Activated CD4-positive, alpha-beta T cell treated with anti-CD3 and anti-CD28 coated beads, Interleukin-2, amount 10 ng/mL, durations not matched to agents 7 days and 5 days (primary cell): ENCODE measurements at places on chromosomes 12 and 14.

- DNase-seq = no peak
Measured at GRCh38 chr12:119841433-119842210, 35.5 kb downstream of the CIT start.

DNA sequence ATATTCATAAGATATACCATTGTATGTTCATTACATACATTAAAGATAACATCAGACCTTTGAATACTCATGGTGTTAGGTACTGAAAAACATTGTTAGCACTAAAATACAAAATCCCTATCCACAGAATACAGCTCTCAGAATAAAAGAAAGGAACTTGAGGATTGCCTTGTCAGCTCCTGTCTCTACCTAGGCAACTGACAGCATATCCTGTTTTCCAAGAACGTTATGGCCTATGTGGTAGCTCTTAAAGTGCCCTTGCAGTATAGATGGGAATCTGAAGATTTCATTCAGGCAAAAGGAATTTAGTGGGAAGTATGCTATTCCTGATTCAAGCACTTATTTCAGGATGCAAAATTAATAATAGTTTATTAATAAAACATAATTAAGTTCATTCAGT is 1.8 kb upstream of the PPP1R12A start:
- DNase-seq = no peak

GRCh38 chr12:12427568-12427967 is 70.7 kb downstream of the BORCS5 start:
- no peak for DNase-seq

- no peak for DNase-seq
Measured at GRCh38 chr12:6026998-6027397, 81.9 kb upstream of the ANO2 start.

GRCh38 chr12:24838531-24838950 is 110.4 kb downstream of the BCAT1 start:
- DNase-seq = peak; percentile 13

GRCh38 chr12:122991623-122992275 is 11.3 kb downstream of the ARL6IP4 start:
- no peak for DNase-seq

DNA sequence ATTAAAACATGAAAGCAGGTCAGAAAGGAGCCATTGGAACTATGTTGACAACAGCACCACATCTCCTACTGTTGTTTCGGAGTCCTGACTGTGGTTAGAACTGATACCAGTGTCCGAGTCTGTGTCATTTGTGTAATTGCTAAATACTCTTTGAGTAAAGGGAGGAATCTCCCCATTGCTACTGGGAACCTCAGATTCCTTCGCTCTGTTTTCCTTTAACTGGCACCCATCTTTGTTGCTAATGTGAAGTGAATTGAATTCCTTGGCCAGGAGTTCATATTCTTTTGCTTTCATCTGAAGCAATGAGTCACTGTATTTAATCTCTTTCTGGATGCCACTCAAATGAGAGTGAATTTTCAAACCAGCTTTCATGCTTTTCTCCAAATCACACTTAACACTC is 31.5 kb downstream of the RASSF9 start:
- no peak for DNase-seq

- no peak for DNase-seq
Measured at GRCh38 chr12:24138041-24138440, 188.6 kb upstream of the SOX5 start.

DNA sequence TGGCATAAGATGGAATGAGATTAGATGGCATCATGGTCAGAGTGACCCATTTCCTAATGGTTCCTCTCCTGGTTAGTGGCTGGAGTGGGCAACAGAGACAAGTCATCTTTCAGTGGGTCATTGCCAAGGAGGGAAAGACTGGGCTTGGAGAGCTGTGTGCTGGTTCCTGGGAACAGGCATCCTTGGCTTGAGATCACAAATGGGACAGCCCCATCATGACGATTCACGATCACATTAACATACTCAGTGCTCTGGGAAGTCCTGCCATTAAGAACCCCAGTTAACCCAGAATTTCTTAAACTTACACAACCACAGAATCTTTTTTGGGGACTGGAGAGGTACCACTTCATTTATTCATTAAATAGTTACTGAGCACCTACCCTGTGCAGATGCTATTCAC is 27.3 kb downstream of the CHST11 start:
- DNase-seq = no peak

DNA sequence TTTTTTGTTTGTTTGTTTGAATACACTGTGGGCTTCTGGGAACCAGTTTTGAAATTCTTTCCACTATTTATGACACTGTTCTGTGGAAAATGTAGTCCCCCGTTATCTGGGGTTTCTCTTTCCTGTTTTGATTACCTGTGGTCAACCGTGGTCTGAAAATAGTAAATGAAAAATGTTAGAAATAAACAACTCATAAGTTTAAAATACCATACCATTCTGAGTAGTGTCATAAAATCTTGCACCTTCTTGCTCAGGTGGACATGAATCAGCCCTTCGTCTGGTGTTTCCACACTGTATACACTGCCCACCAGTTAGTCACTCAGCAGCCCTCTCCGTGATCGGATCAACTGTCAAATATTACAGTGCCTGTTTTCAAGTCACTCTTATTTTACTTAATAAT is 5.1 kb upstream of the PAPOLA start:
- DNase-seq = no peak

GRCh38 chr14:24155100-24155499 is 6.0 kb upstream of the IRF9 start:
- DNase-seq = no peak

GRCh38 chr14:52188381-52188780 is 79.1 kb upstream of the PTGDR start:
- no peak for DNase-seq

- DNase-seq = no peak
Measured at GRCh38 chr14:90419200-90419599, 22.4 kb downstream of the CALM1 start.

- DNase-seq = no peak
Measured at GRCh38 chr14:78202976-78203375, 32.8 kb downstream of the NRXN3 start.

DNA sequence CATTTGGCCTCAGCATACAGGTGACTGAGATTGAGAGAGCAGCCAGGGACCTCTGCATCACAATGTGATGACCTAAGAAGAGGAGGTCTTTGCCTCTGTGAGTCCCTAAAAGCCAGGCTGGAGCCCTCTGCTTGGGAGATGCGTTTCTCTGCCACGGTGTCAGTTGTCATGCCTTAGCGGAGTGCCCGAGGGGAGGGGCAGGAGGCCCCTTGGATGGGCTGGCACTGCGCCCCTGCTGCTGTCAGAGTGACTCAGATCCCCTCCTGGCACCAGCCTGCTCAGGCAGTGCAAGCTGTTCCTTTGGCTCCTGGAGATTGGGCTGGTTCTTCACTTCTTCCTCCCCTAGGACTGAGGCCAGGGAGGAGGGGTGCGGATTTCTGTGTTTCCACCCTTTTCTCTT is 64.9 kb upstream of the KCNA5 start:
- DNase-seq = no peak

- no peak for DNase-seq
Measured at GRCh38 chr14:22549324-22549962, 39.6 kb downstream of the DAD1 start.

- no peak for DNase-seq
Measured at GRCh38 chr12:50363141-50363540, 33.3 kb downstream of the FAM186A start.

DNA sequence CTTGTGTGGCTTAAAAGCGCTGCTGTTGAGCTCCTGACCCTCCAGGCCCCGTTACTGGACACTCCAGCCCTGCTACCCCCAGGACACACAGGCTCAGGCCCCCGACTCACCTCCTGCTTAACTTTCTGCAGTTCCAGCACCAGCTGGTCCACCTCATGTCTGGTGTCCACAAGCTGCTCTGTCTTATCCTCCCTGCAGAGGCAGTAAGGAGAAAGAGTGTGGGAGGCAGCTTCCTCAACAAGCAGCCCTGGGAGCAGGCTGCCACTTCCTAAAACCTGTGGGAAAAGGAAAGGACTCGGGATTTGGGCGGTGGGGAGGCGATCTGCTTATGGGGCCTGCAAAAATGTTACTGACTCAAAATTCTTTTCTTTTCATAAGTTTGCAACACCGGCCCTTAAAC is 79.2 kb downstream of the CCDC88C start:
- no peak for DNase-seq

DNA sequence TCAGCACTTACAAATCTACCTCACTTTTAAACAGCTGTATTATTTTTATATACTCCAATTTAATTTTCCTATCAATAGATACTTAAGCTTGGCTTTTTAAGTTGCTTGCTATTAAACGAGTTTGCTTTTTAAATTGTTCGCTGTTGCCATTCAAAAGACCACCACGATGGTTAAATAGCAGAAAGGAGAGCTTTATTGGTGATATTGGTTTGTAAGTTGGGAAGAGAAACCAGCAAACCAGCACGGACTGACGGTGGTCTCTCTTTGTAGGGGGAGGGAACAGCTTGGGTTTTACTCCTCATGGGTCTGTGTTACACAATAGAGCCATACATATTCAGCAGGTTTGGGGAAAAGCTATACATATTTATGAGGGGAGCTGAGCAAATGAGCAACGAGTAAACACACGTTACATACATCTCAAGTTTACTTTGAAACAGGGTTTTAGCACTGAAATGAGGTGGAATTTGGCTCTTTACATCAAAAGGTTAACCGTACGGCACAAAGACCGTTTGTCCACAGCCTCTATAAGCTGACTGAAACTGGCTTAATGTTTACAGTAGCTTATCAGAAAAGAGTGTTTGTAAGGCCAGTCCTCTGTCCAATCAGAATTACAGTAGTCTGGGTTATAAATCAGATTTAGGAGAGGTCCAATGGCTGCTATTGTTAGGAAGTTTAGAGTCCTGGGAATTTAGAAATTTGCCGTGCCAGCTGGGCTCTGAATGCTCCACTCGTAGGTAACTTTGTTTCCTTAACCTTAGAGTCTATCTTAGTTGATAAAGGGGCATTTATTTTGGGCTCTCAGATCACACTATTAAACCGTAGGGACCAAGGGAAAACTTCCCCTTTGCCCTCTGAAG is 69.7 kb upstream of the DHRS4 start:
- DNase-seq = no peak

GRCh38 chr14:22973217-22974032 is 8.9 kb downstream of the AJUBA start:
- DNase-seq = peak; percentile 57

DNA sequence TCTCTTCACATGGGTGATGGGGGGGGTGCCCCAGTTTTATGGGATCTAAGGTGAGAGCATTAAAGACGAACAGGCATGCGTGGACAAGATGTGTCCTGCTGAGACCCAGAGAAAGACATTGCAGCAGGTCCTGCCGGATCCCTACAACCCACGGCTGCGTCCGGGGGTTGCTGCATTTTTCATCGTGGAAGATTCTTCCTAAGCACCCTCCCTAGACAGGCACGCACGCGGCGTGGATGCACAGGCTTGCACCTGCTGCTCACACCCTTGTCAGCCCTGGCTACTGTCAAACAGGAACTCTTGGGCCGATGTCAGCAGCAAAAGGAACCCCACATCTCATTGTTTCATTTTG is 280.6 kb upstream of the RTL1 start:
- no peak for DNase-seq

DNA sequence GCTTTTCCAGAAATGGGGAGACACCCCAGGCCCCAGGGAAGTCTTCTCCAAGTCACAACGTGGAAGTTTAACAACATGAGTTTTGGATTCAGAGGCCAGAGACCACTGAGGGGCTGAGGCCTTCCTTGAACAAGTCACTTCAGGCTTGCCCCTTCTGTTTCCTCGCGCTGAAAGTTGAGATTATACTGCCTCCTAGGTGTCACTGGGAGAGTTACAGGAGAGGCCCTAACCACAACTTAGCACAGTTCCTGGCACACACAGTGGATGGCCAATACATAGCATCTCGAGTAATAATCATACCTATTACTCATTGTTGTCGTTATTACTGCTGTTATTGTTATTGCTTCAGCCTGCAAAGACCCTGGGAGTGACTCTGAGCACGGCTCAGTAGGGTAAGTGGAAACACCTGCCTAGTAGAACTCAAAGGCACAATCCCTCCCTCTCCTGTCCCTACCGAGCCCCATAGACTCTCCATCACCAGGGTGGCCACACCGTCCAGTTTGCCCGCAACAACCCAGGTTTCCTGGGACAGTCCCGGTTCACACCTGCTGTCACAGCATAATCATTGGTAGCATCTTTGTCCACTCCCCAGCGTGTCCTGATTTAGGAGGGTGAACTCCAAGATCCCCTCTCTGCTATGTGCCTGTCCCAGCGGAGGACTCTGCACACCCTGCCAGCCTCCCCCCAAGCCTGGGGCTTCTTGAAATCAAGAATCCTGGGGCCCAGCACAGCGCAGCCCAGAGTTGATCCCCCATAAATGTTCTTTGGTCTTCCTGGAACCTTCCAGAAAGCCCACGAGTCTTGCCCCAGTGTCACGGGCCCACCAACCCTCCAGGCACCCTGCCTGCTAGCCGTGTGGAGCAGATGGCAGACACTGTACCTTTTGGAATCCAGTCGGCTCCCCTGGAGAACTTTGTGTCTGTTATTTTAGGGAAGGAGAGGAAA is 85.0 kb downstream of the SYNE3 start:
- DNase-seq = peak; percentile 20
